ENCODE measurements at places on chromosomes 16 and 17.

- no peak for DNase-seq
These were observed 11.0 kb upstream of the CRISPLD2 start for GRCh38 chr16:84808826-84809225.

- no peak for DNase-seq
These were observed 14.5 kb downstream of the ABCA9 start for GRCh38 chr17:69046121-69046807.

DNA sequence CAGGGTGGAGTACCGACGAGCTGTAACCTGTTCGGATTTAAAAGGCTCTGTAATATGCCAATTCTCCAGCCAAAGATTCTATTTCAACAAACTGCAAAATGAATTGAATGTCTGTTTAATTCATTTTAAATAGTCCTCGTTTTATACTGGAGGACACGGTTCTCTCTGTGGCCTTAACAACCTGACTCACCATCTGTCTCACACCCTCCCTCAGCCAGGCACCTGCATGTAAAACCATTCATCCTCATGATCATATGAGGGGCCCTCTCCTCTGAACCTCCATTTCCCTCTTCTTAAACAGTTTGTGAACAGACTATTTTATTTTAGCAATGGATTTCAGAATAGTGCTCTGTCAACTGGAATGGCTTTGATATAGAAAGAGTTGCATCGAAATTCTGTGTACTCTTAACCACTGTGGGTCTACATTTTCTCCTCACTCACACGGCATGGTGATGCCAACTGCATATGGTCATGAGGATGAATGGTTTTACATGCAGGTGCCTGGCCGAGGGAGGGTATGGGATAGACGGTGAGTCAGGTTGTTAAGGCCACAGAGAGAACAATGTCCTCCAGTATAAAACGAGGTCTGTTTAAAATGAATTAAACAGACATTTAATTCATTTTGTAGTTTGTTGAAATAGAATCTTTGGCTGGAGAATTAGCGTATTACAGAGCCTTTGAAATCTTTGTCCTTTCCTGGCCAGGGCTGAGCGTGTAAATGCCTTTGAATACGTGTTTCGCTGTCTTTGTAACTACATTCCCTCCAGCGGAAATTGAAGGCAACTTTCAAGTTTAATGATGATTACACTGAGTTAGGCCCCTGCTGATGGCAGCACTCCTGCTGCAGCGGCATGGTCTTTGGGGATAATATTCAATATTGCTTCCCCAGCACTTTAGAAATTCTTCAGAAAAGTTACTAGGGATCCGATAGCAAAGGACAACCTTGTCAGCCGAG is 329.6 kb downstream of the SNX29 start:
- no peak for DNase-seq

DNA sequence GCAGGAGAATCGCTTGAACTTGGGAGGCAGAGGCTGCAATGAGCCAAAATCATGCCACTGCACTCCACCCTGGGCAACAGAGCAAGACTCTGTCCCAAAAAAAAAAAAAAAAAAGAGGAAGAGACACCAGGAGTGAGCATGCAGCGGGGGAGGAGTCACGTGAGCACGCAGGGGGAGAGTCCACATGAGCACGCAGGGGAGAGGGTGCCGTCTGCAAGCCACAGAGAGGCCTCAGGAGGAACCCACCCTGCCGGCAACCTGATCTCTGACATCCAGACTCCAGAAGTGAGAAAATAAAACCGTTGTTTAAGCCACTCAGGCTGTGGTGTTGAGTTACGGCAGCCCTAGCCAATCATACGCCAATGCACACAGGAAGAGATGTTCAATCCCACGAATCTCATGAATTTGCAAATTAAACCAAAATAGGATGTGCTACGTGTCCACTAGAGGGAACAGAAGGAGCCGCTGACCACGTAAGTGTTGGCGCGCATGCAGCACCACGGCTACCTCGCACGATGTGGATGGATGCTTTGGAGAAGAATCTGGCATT is 42.2 kb downstream of the CCDC57 start:
- no peak for DNase-seq

- DNase-seq, result no peak
These were observed 19.1 kb upstream of the APOH start for GRCh38 chr17:66248285-66248684.

DNA sequence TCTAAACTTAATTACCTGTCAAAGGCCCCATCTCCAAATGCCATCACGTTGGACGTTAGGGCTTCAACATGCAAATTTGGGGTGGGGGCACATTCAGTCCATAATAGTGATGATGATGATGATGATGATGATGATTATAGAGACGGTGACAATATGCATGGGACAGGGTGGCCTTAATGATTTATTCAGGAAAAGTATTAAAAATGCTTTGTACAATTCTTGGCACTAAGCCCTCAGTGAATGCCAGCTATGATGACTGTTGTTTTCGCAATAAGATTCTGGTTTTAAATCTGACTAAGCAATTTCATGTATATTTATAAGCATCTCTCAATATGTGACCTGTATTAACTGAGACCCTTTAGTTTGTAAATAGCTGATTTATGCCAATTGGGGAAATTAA is 106.3 kb downstream of the C16orf95 start:
- no peak for DNase-seq

- DNase-seq, result no peak
These were observed 176.2 kb upstream of the FOXF1 start for GRCh38 chr16:86334079-86334635.

- peak; percentile 90 for DNase-seq
These were observed 2.7 kb downstream of the CETP start for GRCh38 chr16:56964243-56965148.

- no peak for DNase-seq
These were observed 86.5 kb downstream of the LYRM1 start for GRCh38 chr16:20987049-20987448.

DNA sequence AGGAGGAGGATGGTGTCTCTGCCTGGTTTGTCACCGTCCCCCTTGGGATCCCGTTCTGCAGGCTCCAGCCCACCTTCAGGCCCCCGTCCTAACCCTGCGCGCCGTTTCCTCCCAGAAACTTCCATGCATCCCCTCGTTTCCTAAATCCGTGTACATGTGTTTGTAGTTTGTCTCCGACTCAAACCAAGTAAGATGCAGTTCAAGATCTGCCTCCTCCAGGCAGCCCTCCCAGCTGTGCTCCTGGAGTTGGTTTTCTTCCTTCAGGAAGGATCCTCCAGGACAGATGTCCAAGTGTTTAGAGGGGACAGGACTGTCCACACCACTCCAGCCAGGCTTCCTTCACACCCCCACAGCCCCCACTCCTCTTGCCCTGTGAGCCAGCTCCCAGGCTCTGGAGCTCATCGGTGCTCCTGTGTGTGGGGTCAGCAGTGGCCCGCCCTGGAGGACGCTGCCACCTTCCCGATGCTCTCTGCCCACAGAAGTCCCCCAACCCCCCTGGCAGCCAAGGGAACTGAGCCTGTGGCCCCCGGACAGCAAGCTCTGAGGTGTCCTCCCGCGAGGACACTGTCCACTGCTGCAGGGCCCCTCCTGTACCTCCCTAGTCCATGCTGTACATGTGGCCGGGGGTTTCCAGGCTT is 11.3 kb downstream of the BAIAP2 start:
- DNase-seq, result no peak

- DNase-seq, result no peak
These were observed 9.2 kb downstream of the HS3ST3B1 start for GRCh38 chr17:14310101-14310500.

DNA sequence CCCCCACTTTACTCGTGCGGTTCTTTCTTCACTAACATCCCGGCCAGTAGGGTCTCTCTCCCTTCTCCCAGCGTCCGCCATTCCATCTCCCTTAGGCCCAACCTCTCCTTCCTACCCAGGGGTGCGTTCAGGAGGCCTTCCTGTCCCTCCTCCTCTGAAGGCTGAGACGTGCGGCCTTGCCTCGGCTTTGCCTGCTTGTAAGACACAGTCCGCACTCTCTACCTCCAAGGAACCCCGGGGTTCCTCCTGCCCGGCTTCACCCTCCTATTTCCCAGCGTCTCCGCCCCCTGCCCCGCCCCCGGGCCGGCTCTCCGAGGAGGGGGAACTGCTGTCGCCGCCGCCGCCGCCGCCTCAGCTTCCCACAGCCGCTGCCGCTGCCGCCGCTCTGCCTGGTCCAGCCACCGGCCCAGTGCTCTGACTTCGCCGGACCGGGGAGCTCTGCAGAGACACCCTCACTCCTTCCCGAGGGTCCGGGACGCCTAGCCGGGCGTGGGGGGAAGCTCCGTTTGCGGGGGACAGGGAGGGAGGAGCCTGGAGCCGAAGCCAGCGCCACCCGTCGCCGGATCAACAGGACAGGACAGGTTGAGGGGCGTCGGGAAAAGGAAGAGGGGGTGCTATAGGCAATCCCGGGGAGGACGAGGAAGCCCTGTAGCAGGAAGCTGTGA is 1.2 kb upstream of the FGF11 start:
- DNase-seq, result no peak

DNA sequence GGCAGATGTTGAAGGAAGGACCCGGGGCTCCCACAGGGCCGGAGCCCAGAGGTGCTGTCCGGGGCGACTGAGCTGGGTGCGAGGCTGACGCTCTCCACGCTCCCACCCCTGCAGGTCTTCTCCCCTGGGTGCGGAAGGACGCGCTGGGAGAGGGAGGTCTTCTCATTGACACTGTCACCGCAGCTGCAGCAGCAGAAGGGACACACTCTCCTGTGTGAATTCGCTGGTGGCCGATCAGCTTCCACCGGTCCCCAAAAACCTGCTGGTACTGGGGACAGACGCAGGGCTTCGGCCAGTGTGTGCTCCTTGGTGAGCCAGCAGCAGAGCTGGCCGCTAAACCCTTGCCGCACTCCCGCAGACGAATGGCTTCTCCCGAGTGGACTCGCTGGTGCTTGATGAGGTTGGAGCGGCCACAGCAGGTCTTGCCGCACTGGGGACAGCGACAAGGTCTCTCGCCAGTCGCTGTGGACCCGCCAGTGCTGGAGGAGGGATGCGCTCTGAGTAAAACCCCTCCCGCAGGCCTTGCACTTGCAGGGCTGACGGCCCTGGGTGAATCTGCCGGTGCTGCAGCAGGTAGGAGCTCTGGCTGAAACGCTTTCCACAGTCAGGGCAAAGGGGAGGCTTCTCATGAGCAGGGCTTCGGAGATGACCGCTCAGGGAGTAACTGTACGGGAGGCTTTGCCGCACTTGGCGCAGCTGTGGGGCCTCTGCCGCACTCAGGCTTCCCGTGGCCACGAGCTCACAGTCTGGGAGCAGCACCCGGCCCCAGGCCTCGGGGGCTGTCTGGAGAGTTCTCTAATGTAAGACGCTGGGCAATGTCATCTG is 6.2 kb downstream of the ZNF843 start:
- DNase-seq, result no peak

- DNase-seq, result no peak
These were observed 11.5 kb upstream of the RIPOR1 start for GRCh38 chr16:67517155-67517445.

DNA sequence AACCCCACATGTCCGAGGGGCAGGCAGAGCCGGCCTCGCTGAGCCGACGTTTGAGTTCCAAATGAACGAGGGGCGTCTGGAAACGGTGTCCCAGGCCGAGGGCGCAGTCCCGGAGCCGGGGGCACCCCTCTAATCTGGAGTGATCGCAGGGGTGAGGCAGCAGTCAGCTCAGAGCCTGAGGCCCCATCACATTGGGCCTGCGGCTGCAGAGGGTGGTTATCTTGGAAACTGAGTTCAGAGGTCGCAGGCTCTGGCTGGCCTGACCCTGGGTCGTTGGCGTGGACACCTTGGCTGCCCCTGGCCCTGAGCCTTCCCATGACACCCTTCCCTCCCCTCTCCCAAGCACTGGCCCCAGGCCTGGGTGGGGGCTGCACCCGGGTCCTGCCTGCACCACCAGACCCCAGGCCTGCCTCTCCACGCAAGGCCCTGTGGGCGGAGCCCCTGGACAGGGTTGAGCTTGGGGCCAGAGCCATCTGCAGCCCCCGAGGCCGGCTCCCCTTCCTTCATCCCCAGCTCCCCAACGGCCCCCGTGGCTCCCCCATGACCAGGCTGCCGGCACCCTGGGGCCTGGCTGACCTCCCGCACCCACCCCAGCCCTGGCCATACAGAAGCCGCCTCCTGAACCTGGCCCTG is 45.6 kb downstream of the ZFPM1 start:
- no peak for DNase-seq

- no peak for DNase-seq
These were observed 60.1 kb upstream of the MED9 start for GRCh38 chr17:17416400-17417360.

DNA sequence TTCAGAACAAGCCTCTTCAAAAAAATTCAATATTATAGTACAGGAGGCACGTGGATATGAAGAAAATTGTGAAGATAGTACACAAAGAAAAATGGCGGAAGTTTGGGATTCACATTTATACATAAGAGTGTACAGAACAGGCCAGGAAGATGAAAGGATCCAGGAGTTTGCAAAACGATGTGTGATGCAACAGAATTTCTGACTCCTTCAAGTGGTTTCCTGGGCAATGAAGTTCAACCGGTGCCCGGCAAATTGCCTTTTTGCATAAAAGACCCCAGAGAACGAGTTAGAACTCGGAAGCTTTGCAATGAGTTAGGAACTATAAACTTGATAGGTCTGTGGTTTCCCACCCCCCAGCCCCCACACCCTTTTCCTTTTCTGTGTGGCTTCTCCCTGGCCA is 189.1 kb downstream of the SALL1 start:
- no peak for DNase-seq

GRCh38 chr17:58215685-58216084 is 3.4 kb downstream of the MKS1 start:
- DNase-seq, result no peak

GRCh38 chr16:88453611-88454522 is 787 bp downstream of the ZFPM1 start:
- peak; percentile 4 for DNase-seq

DNA sequence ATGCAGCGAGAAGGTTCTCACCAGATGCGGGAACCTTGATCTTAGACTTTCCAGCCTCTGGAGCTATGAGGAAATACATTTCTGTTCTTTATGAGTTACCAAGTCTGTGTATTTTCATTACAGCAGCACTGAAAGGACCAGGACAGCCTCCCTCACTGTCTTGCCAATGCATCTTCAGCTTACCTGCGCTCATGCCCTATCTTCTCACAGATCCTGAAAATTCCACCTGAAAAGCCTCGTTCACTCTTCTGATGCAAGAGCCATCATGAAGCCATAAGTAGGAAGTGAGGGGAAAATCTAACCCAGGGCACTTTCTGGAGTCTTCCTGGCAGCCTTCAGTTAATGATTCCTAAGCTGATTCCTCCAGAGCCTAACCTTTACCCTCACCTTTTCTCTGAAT is 194.0 kb downstream of the SALL1 start:
- no peak for DNase-seq

GRCh38 chr16:57102888-57103851 is 10.8 kb downstream of the CPNE2 start:
- no peak for DNase-seq

DNA sequence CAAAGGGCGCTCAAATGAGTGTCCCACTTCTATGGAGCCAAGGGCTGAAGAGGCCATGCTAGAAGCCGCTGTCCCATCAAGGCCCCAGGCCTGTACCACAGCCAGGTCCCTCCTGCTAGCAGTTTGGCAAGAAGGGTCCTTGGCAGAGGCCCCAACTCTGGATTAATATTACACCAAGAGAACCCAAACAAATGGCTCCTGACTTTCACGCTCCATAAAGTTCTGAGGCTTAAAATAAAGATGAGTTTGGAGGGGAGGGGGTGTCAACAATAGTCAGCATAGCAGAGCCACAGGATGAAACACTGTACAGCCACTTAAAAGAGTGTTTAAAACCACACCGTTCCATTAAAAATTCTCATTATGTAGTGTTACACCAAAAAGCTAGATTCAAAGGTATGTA is 30.5 kb downstream of the CUEDC1 start:
- DNase-seq, result no peak

- DNase-seq, result no peak
These were observed 17.4 kb downstream of the IL34 start for GRCh38 chr16:70663524-70664324.

- DNase-seq, result no peak
These were observed 117.2 kb downstream of the GOSR1 start for GRCh38 chr17:30594223-30594952.

All from KG1 (cell line).